Skeletal muscle tissue (tissue), 5 donors: ENCODE measurements at places on chromosomes 16 and 17. TPM values are rescaled to one million over a fixed set of nuclear protein-coding genes. Genes with fewer than 3 reads are reported as not detected.

The ADCY9 gene
- total RNA-seq: 8.9 TPM

The SPATA22 gene
- 2.1 TPM for total RNA-seq

The DBNDD1 gene
- total RNA-seq: 3.1 TPM

The CLEC18A gene
- under 0.01 TPM for total RNA-seq

The PYY gene
- total RNA-seq: not detected

The RAMP2 gene
- total RNA-seq: 16.2 TPM
